ENCODE measurements at places on chromosomes 6 and 20.

DNA sequence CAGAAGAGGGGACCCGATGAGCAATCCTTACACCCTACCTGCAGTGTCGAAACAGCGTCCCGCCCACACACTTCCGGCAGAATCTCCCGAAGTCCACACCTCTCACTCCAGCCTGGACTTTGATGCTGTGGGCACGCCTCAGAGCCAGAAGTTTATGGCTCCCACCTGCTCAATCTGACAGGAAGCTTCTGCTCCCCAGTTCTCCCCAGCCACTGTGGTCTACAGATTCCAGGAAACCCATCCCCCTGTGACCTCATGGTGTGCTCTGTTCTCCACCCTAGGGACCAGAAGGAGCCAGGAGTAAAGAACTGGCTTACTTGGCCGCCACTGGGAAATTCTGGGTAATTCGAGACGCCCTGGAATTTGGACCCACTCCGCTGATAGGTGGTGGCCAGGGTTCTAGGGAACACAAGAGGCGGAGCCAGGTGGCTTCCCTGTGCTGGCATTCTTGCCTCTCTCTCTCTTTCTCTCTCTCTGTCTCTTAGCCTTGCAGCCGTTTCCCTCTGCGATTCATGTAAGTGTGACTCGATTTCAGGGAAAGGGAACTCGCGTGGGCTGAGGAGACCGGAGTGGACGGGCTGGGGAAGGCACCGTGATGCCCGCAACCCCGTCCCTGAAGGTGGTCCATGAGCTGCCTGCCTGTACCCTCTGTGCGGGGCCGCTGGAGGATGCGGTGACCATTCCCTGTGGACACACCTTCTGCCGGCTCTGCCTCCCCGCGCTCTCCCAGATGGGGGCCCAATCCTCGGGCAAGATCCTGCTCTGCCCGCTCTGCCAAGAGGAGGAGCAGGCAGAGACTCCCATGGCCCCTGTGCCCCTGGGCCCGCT, at the start of gene TRIM15:
TSS of gene TRIM15 (plus strand) at position 457 of the 828 bp plus-strand sequence. CDS start at position 596, 139 bp downstream.
- DNase-seq: no peak

DNA sequence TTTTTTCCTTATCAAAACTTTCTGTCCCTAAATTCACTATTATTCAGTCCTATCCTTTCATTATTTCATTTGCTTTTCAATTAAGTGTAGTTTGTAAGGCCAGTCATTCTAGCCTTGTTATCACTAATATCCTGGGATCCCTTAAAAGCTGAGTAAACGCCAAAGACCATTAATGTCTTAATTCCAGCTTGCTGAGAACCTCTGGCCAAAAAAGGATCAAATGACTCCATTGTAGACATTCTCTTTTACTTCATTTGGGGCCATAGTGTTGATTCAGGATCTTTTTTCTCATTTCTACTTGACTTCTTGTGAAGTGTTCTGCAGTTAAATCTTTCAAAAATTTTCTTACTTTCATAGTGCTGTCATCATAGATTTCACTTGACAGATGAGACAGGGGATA, 379.7 kb downstream of the LAMA2 start:
- DNase-seq: no peak

DNA sequence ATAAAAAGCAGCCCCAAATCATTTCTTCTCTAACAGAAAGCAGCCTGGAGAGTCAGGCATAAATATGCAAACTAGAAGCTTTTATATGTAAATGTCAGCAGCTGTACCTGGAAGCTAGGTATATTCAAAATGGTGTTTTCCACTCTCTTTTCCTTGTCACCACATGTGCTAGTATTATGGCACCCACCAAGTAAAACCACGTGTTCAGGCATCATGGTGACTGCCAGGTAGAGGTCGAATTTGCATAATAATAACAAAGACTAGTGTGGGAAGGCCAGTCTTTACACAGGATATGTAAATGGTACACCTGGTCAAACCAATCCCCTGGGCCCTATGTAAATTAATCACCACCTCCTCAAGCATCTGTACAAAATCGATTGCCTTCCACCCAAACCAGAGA, 124.0 kb downstream of the MMUT start:
- DNase-seq: no peak

DNA sequence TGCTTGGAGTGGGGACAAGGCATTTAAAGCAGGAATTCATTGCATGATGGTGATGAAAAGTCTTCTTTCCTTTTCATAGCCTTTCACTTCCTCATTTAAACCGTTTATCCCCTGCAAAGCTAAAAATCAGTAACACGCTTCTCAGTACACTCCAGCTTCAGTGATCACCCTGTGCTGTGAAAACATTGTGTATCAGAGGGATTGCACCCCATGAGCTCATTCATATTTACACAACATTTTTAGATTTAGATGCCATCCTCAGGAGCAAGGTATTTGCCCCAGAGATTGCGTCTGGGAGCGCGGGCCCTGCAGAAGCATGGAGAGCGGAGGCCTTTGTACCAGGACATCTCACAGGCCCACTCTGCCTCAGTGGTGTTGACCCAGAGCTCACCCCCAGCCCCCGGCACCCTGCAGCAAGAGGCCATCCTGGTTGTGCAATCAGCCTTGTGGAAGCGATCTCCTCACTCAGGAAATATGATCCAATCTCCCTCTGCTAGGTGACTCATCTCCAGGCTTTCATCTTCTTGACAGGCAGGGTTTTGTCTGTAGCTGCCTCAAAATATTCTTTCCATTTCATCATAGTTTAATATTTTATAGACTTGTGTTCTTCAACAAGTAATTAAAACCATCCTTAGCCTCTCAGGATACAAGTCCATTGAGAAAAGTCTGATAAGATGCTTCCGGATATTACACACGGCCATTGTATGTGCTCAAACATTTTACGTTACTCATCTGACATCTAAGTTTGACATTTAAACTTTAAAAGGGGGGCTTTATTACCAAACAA, 38.9 kb upstream of the THBS2 start:
- no peak for DNase-seq

GRCh38 chr6:170206317-170206621, 84.6 kb downstream of the DLL1 start:
- no peak for DNase-seq

DNA sequence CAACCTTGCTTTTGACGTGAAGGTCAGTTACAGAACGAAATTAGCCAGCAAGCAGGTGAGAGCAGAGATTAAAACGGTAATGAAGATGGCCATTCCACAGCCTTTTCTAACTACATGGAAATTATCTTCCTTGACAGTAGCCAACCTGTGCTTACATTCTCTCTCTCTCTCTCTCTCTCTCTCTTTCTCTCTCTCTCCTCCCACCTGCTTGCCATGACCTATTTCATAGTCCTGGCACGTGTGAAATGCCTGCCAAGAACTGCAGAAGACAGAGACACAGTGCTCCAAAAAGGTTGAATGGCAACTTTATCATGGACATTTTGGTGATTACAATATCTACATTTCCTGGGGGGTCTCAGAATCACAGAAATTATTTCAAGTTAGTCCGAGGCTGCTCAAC, 38.5 kb upstream of the SALL4 start:
- no peak for DNase-seq

DNA sequence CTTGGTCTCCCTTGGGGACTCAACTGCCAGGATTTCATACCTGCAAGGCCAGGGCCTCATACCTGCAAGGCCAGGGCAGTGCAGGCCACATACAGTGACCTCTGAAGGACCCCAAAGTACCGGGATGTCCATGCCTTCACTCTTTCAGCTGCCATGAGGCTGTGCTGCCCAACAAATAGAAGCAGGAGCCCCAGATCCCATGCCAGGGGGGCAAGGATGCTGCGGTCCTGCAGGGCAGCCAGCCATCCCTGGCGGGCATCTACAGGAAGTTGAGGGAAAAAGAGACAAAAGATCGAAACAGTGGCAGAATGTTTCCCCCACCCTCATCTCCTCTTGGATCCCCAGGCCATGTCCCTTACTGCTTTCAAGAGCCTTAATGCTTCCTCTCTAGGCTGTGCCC, 799 bp downstream of the NRM start:
- DNase-seq: no peak

GRCh38 chr6:54366667-54367327, 58.6 kb downstream of the TINAG start:
- DNase-seq: no peak

DNA sequence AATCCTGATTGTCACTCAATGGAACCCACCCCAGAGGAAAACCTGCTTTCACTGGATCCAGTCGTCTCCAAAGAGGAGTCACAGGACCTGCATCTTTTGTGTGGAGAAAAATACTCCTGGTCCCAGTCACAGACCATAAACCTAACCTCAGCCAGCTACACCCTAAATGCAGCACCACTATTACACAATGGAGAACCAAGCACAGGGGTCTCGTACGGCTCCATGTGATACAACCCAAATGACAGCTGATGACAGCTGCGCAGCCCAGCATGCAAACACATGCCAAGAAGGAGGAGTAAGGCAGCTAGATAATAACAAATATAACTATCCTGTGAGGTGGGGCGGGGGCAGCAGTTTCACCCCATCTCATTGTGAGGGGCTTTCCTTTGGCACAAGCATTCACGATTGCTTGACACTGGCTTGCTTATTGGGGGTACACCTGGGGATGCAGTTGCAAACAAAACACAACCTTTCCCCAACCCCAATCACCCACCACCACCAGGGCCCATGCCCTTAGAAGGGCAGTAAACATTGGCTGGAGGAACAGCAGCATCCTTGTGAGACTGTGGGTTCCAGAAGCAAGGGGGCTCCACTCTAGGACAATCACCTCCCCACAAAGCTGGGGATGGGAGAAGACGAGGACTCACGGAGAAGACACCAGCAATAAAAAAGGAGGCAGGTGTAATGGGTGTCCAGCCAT, 51.5 kb downstream of the TRERF1 start:
- no peak for DNase-seq

- no peak for DNase-seq
These were observed 916 bp downstream of the PABPC1L start for GRCh38 chr20:44910690-44911262.

- no peak for DNase-seq
These were observed 152.4 kb upstream of the THBS2 start for GRCh38 chr6:169406034-169406433.

GRCh38 chr20:32051720-32052089, 337 bp upstream of the HCK start:
- DNase-seq: no peak

All from NCI-H2171 (cell line).